ENCODE measurements at places on chromosomes 12 and 14. TPM values are rescaled to one million over a fixed set of nuclear protein-coding genes. Genes with fewer than 3 reads are reported as not detected.

- DNase-seq, result peak; percentile 51
Observed at GRCh38 chr12:118164798-118165486, 29.0 kb downstream of the PEBP1 start.

DNA sequence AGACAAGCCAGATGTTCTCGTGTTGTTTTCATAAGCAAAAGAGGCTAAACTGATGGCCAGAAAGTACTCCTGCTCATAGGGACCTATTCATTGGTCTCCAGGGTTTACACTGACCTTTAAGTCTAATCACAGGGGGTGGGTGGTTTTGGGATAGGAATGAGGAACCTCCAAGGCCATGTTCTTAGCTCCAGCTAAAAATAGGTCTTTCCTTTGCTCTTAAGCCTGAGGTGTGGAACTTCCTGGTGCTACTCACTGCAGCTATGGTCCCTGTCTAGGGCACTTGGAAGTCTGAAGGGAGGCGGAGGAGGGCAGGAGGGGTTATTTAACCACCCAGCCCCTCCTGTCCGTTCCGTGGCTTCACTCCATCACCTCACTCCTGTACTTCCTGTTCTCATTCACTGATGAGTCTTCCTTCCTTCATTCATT is 18.6 kb downstream of the GPRC5A start:
- peak; percentile 68 for DNase-seq

DNA sequence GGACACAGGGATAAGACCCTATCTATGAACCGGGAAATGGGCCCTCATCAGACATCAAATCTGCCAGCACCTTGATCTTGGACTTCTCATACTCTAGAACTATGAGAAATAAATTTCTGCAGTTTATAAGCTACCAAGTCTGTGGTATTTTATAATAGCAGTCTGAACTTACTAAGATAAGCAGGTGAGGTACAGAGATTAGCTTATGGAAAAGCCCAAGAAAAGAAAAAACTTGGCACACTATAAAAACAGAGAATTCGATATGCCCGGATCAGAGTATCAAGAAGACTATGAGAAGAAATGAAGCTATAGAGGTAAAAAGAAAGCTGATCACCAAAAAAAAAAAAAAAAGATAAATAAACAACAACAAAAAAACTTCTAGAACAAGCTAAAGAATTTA is 52.6 kb downstream of the EEA1 start:
- no peak for DNase-seq

GRCh38 chr12:57232156-57232756 is 2.7 kb downstream of the SHMT2 start:
- no peak for DNase-seq

DNA sequence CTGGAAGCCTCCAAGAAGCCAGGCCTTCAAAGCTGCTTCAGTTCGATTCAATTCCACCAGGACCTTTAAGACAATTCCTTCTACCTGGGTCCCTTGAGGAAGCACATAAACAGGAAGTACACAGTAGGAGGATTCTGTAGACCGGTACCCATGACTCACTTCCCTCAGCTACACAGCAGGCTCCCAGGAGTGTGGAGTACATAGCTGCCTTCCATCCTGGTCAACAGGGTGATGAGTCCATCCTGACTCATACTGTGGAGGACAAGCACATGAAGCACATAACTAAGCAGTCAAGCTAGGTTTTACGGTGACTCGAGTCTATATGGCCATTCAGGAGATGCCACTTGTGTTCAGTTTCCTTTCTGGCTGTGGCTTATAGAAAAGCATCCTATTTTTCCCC is 197.6 kb upstream of the RBM19 start:
- peak; percentile 68 for DNase-seq

DNA sequence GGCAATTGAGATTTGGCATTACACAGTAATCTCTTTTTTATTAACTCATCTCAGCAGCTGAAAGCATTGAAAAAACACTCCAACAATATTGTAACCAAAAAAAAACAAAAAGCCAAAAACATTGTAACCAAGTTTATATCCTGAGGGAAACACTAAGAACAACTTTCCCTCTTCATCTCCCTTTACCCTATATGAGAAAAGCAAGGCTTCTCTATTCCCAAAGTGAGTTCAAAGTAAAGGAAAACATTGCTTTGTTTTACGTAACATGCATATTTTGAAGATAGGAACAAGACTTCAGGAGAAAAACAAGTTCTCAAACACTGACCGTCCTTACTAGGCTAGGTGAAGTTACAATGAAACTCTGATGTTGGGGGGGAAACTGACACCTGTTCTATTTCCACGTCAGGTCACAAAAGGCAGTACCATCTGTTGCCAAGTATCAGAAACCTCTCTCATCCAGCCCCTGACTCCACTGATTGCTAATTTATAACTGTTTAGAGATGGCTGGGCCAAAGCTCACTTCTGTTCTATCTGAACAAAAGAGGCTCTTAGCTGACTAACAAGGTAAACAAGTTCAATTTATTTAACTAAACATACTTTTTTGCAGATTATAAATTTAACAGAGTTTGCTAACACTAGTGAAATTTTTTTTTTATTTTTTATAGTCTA is 67.9 kb upstream of the PLXNC1 start:
- DNase-seq, result no peak

DNA sequence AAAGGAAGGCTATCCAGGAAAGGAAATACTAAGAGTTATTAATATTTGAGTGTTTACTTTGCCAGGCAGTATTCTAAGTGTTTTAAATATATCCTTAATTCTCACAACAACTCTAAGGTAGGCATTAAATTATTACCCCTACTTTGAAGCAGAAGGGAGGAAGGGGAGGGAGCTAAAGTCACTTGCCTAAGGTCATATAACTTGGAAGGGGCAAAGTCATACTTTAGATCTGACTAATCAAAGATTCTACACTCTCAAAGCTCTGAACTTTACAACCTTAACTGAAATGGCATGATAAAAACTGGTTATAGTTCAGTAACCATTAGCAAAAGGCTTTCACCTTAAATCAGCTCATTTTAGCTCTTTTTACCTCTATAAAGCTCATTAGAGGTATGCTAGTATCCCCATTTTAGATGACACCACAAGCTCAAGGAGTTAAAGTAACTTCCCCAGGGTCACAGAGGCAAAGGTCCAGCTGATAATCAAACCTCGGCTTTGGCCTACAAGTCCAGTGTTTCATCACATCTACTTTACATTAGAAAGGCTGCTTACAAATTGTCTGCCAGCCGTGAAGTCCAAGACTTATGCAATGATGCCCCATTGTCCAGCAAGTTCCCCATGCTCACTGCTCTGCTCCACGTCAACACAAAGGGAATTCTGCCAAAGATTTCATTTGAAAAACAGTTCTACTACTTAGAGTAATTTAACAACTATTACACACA is 223.9 kb downstream of the MED13L start:
- DNase-seq, result peak; percentile 82

- no peak for DNase-seq
Observed at GRCh38 chr14:47778631-47779030, 103.2 kb upstream of the MDGA2 start.

- DNase-seq, result peak; percentile 15
Observed at GRCh38 chr12:108468196-108468968, 46.7 kb upstream of the FICD start.

ARHGEF25 gene
- total RNA-seq, result 40.0 TPM

A2ML1 gene
- not detected for total RNA-seq

DNA sequence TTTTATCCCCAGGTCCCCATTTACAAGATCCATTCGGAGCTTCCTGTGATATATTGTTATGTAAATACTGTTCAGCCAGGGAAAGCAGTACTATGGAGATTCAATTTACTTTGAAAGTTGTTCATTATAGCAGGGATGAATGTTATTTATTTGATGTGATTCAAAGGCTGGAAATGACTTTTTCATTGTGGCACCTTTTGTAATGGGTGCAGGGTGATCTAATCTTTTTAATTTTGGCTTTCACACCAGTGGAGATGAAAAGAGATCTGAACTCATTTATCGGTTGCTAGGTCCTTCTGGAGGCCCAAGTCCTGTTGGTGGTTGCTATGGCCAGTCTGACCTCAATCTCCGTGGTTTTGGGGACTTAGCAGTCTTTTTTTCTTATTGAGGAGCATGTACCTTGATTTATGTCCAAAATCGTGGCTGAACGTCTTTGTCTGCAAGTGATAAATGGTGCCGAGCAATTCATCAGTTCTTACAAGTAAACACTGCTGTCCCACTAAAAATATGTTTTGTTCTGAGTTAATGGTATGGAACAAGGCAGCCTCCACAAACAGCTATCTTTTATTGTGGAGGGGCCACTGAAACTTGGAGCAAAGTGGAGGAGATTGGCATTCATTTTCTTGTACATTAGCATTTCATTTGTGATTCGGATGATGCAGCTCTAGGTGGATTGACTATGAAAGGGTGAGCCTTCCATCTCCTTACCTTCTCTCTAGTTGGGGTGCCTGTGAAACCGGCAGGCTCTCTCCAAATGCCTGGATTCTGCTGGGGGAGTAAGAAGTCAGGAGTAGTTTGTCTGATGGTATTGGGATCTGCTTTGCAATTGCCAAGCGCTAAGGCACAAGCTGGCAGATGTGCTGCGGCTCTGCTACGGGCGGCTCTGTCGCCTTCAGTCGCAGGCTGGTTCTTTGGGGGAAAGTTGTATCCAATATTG is 2.0 kb downstream of the RMST start:
- DNase-seq, result peak; percentile 12

DNA sequence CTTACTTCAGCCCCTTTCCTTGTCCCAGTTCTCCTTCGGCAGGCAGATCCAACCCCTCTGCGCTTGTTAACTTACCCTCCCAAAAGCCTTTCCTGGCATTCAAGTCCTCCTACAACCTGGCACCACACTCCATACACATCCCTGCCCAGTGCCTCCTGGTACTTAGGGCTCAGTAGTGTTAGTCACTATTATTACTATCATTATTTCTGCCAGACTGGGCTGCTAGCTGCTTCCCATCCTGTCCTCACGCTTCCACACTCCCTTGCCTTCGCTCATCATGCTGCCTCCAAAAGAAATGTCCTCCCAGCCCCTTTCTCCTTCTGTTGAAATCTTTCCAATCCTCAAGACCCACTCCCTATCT is 1.6 kb upstream of the HDAC7 start:
- peak; percentile 48 for DNase-seq
